ENCODE measurements at places on chromosomes 11 and 22.

- no peak for DNase-seq
Observed at GRCh38 chr22:33577862-33578411, 342.3 kb downstream of the LARGE1 start.

DNA sequence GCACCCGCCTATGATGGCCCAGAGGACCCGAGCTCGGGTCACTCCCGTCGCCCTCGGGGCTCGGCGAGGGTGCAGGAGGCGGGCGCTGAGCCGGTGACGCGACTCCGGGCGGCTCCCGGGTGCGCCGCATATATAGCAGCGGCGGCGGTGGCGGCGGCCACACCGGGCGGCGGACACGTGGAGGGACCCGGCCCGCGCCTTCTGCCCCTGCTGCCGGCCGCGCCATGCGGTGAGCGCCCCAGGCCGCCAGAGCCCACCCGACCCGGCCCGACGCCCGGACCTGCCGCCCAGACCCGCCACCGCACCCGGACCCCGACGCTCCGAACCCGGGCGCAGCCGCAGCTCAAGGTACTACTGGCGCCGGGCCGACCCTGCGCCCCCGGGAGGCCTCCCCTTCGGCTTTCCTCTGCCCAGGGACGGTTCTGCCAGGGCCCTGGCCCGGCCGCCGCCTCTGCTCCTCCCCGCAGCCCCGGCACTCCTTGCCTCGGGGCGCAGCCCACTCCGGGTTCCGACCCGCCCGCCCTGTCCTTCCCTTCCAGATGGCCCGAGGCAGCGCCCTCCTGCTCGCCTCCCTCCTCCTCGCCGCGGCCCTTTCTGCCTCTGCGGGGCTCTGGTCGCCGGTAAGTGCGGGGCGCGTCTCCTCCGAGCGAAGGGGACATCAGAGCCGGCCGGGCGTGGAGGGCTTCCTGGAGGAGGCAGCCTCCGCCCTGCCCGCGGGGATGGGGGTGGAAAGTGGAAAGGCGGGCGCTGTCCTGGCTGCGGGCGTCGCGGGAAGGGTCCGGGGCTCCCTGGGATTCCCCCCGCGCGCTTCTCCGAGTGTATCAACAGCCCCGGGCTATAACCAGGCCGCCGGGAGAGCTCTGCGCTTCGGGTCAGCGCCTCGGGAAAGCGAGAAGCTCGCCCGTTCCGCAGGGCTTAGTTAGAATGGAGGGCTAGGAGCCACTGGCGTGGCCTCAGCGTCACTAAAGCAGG, at the start of gene GAL:
Gene GAL (plus strand): TSS at position 160 of the 972 bp plus-strand sequence. CDS start 380 bp downstream, at position 540.
- DNase-seq, result no peak

DNA sequence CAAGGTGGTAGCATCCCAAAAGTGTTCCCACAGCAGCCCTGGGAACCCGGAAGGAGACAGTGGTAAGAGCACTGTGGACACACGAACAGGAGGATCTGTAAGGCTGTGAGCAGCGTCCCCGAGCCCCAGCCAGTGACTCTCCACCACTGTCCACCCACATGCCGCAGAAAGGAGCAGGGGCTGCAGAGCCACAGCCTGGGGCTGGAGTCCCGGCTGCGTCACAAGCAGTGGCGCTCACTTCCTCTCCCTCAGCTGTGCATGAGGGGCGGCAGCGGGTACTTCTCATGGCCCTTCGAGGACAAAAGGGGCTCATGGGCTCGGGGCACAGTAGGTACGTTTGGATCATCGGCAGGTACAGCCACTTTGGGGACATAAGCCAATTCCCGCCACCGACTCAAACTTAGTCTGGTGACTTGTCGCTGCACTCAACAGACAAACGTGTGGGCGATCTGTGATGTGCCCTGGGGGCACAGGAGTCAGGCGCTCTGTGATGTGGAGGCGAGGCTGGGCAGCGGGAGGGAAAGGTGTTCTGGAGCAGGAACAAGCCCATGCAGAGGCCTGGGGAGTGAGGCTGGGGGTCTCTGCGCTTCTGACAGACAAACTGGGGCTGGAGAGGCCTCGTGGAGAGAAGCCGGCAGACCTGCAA, 68.5 kb downstream of the SCUBE1 start:
- DNase-seq, result no peak

GRCh38 chr11:61106296-61106695, 4.0 kb downstream of the CD5 start:
- no peak for DNase-seq

DNA sequence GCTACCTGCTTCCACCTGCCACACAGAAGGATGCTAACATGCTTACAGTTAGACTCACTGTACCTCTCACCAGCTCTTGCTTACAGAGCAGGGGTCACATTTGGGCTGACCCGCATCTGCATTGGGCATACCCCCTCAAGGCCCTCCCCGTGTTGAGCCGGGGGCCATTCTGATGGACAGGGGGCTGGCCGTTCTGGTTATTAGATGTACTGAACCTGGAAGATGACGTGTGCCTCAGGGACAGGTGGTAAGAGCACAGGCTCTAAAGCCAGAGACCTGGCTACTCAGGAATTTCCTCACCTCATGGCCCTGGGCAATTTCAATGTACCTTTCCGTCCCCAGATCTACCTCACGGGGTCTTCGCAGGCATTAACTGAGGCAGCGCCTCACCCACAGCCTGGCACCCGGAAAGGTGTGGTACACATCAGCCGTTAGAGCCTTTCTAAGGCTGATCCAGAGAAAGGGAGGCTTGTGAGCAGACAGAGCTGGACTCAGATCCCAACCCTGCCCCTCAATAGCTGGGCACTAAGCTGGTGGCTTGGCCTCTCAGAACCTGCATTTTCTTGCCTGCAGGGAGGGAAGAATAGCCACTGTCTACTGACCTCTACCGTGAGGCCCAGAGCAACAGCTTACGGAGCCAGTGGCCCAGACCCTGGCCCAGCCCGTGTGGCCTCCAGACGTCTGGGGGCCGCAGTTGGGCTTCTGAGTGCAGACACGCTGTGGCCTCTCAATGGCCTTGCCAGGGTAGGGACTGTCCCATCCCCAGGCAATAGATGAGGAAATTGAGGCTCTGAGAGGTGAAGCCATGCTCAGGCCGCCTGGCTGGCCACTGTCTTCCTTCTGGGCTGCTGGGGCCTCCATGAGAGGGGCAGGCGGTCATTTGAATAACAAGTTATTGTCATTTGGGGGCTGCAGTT, 100.6 kb downstream of the MORC2 start:
- DNase-seq, result no peak

- no peak for DNase-seq
Observed at GRCh38 chr11:86812981-86813380, 12.6 kb downstream of the PRSS23 start.

GRCh38 chr11:11085580-11085979, 227.7 kb upstream of the ZBED5 start:
- no peak for DNase-seq

GRCh38 chr11:9680028-9680427, 16.2 kb downstream of the SWAP70 start:
- no peak for DNase-seq

GRCh38 chr11:81449588-81450156, 1284.0 kb downstream of the FAM181B start:
- DNase-seq, result peak; percentile 18

DNA sequence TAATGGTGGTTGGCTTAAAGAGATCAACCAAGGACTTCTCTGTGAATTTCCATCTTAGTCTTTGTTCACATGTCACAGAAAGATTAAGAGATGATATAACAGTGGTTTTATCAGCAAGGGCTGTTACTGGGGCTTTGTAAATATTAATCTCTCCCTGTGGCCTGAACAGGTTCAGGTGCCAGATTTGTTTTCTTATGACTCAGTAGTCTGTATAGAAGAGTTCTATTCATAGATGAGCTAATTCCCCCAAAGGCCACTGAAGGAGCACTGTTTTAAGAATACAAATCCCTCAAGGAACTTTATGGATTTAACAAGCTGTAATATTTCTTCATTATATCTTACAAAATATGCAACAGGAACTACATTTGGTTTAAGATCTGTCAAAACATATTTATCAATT, 50.4 kb downstream of the TCP11L1 start:
- no peak for DNase-seq

DNA sequence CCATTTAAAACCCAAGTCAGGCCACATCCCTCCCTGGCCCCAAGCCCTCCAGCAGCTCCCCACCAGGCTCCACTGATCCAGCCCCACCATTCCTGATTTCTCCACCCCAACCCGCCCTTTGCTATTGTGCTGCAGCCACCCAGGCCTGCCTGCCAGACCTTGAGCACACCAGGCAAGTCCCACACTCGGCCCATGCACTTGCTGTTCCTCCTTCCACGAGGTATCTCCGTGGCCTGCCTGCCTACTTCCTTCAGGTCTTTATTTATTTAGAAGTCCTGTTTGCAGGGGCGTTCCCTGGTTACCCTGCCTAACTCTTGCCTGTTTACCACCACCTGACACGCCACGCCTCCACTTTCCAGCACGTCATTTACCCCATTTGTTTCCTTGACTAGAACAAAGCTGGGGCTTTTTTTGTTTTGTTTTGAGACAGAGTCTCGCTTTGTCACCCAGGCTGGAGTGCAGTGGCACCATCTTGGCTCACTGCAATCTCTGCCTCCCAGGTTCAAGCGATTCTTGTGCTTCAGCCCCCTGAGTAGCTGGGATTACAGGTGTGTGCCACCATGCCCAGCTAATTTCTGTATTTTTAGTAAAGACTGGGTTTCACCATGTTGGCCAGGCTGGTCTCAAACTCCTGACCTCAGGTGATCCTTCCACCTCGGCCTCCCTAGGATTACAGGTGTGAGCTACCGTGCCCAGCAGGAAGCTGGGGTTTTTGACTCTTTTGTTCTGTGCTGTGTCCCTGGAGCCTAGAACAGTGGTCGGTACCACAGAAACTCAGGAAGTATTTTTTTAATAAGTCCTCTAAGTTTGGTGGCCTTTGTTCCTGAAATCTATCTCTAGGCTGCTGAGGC, 6.7 kb downstream of the CENPM start:
- DNase-seq, result peak; percentile 53

GRCh38 chr11:914747-915501, 4.3 kb upstream of the CHID1 start:
- DNase-seq, result no peak

GRCh38 chr22:37457093-37457893, 28.9 kb downstream of the MFNG start:
- DNase-seq, result peak; percentile 54

GRCh38 chr11:1281974-1282365, 27.5 kb downstream of the TOLLIP start:
- peak; percentile 52 for DNase-seq

GRCh38 chr11:130458410-130458729, 9.9 kb downstream of the ADAMTS15 start:
- no peak for DNase-seq

DNA sequence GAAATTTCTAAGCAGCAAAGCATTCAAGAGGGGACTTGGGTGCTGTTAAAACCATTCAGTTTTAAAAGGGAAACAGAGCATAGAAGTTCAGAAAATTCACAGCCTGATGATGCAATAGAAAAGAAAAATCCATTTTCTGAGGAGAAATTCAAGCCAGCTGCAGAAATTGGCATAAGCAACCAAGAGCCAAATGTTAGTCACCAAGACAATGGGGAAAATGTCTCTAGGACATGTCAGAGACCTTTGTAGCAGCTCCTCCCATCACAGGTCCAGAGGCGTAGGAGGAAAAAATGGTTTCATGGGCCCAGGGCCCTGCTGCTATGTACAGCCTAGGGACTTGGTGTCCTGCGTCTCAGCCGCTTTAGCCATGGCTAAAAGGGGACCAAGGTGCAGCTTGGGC, 5.5 kb upstream of the IRAG1 start:
- no peak for DNase-seq

GRCh38 chr22:17476838-17477237, 86.5 kb upstream of the SLC25A18 start:
- DNase-seq, result peak; percentile 24

Data from A673 (cell line).